Transverse colon (tissue), 4 donors: ENCODE measurements at places on chromosomes 11 and 22. TPM values are rescaled to one million over a fixed set of nuclear protein-coding genes. Genes with fewer than 3 reads are reported as not detected.

DNA sequence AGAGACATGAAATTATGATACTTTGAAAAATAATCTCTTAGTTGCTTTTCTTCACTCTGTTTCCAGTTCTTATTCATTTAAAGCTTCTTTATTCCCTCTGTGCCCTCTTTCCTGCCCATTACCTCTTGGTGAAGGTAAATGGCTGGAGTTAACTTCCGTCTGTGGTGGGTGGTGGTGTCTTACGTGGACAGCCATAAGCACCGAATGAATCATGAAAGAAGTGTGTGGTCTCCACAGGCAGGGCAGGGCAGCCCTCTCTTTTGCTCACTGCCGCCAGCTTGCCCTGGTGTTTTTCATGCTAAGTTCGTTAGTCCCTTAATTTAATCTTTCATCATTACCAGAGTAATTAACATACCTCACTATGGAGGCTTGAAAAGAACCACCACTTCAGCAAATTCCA is 98.7 kb upstream of the SORL1-AS1 start:
- H3K4me1 ChIP-seq: no peaks in the 10 kb centered on the region
- H3K36me3 ChIP-seq: no peaks in the 10 kb centered on the region
- DNase-seq: no peak

GRCh38 chr22:50600538-50600937 is at the start of gene MAPK8IP2:
Gene MAPK8IP2 (plus strand): TSS chr22:50600793. CDS start chr22:50600819, 26 bp downstream.
- H3K4me1 ChIP-seq: peaks cover 12% of the 10 kb centered on the region
- H3K27me3 ChIP-seq: peaks cover 70% of the 10 kb centered on the region
- no peak for DNase-seq
- H3K4me3 ChIP-seq: peak within 1 kb of the TSS; percentile 36

- no peaks in the 10 kb centered on the region for H3K27me3 ChIP-seq
- DNase-seq: no peak
- no peaks in the 10 kb centered on the region for H3K4me1 ChIP-seq
Measured at GRCh38 chr11:7787239-7787638, 9.5 kb downstream of the OR5P2 start.

GRCh38 chr11:20327377-20327935 is 36.1 kb upstream of the HTATIP2 start:
- H3K36me3 ChIP-seq: no peaks in the 10 kb centered on the region
- no peak for DNase-seq
- H3K27ac ChIP-seq: no peak overlapping the region
- no peaks in the 10 kb centered on the region for H3K27me3 ChIP-seq
- no peaks in the 10 kb centered on the region for H3K4me1 ChIP-seq
- no peak overlapping the region for H3K4me3 ChIP-seq

GRCh38 chr11:29318134-29318845 is 698.5 kb downstream of the KCNA4 start:
- DNase-seq: no peak
- no peaks in the 10 kb centered on the region for H3K36me3 ChIP-seq
- no peaks in the 10 kb centered on the region for H3K27me3 ChIP-seq
- H3K4me3 ChIP-seq: no peak overlapping the region
- no peaks in the 10 kb centered on the region for H3K4me1 ChIP-seq
- H3K27ac ChIP-seq: no peak overlapping the region

GRCh38 chr11:14358729-14359439 is at the start of gene RRAS2:
Gene RRAS2 (minus strand): TSS chr11:14359183. CDS start chr11:14358870, 313 bp downstream.
- H3K36me3 ChIP-seq: no peaks in the 10 kb centered on the region
- peak; percentile 81 for DNase-seq
- H3K4me1 ChIP-seq: peaks cover 12% of the 10 kb centered on the region
- H3K27me3 ChIP-seq: no peaks in the 10 kb centered on the region
- peak within 1 kb of the TSS; percentile 67 for H3K4me3 ChIP-seq

DNA sequence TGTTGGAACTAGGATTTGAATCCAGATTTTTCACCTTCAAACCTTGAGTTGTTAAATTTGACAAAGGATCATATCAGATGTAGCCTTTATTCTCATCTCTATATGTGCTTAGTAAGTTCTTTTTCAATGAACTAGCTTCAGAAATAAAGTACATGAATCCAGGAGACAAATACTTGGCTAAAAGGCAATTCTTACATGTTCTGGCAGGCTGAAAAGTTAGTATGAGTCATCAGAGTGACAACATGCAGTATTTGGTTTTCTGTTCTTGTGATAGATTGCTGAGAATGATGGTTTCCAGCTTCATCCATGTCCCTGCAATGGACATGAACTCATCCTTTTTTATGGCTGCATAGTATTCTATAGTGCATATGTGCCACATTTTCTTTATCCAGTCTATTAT is 40.4 kb downstream of the BBOX1 start:
- H3K27ac ChIP-seq: no peak overlapping the region
- no peaks in the 10 kb centered on the region for H3K4me1 ChIP-seq
- H3K4me3 ChIP-seq: no peak overlapping the region
- DNase-seq: no peak

The ARRB1 gene
- 55.7 TPM for total RNA-seq

The TMPRSS13 gene
- not detected for total RNA-seq

The RNF26 gene
- 14.5 TPM for total RNA-seq
